Activated CD4-positive, alpha-beta T cell treated with anti-CD3 and anti-CD28 coated beads, Interleukin-2, amount 50 U/mL, for 24 hours (primary cell): ENCODE measurements at places on chromosomes 16 and 17.

DNA sequence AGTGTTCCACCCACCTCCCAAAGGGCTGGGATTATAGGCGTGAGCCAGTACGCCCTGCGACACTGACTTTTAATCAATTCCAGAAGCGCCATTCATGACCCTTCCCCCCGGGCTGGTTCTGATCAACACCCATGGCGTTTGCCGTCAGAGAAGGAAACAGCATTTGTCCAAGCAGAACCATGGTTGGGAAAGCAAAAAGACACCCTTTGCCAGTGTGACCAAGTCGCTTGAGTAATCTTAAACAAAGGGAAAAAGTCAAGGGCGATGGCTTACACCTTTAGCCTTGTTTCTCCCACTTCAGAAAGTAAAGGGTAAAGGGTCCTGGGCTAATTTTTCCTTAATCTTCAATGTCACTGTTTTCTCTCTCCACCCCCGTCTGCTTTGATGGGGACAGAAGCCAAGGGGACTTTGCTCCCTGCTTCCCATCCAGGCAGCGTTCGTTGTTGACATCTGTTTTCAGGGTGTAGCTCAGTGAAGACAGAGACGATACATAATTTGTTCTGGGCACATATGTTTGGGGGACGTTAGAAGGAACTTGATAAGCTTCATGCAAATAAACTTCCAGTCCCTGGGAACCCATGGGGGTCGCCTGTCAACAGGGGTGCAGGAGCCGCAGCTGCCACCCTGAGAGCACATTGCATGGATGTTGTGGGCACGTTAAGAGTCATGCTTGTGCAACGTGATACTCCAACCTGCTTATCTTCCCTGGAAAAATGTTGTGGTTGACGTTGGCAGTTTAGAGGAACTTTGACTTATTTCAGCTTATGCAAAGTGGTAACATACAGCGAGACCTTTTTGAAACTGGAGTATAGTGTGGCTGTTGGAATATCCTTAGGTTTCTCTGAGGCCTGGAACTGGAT, 50.6 kb upstream of the TANGO6 start:
- DNase-seq, result no peak

DNA sequence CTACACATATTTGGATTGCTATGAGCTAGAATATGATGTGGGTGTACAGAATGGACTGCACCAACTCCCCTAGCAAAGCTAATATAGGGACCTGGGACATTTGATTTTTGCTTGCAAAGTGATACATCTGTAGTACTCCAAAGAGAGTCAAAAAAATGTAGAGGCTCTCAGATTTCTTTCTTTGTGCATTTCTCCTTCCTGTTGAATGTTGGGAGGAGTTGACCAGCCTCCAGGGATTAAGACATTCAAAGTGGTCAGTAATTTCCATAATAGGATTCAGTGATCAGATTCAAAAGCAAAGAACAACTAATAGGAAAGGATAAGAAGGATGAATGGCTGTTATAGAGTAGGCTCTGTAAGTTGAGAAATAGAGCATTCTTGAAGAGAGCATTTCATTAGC, 934.9 kb downstream of the KCNJ2 start:
- DNase-seq, result no peak

DNA sequence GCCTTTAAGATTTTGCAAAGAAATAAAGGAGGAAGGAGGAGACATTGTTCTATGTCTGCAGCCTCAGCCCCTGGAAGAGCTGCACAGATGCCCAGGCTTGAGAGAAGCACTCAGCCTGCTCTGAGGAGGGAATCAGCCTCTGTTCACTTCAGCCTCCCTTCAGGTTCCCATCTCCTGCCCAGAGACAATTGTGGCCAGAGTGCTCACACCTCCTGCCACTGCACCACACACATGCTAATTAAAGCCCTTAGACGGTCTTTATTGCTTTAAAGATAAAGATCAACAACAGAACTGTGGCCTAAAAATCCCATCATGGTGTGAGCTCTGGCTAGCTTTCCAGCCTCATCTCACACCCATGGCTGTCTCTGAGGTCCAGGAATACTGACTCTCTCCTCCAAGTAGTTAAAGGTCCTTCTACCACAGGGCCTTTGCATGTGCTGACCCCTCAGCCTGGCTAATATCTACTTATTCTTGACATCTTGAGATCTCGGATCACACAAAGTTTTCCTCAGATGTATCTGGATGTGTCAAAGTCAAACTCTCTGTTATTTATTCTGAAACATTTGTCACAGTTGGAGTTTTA, 33.8 kb downstream of the CHD9NB start:
- DNase-seq, result no peak

DNA sequence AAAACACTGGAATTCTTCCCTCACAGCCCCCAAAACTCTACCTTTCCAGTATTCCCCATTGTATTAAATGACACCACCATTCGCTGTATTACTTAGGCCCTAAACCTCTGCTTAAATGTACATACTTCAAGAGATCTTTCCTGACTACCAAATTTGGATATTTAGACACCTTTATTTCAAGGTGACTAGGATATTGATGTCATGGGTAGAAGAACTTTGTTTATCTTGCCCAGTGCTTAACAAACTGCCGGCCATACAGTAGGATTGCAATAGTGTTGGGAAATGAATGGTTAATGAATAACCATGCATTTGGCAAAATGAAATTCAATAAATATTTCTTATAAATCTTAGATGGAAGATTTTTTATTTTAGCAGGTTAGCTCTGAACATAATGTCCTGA, 86.2 kb upstream of the CA10 start:
- DNase-seq, result no peak

DNA sequence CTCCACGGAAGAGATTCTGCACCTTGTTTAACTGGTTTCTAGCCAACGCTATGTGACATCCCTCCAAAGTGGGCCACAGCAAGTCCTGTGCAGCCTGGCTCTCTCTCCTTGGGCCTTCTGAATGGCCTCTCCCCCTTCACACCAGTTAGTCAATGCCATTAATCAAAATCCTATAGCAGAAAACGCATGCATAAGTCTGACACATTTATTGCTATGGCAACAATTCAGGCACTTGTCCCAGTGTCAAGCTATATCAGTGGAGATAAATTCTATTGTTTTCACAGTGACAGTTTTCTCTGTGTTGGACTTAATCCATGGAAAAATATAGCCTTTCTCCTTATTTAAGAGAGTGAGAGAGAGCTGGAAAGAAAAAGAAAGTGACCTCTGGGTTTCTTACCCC, 87.2 kb upstream of the TOX3 start:
- no peak for DNase-seq

- no peak for DNase-seq
These were observed 324.6 kb upstream of the CDH5 start for GRCh38 chr16:66041907-66042306.

DNA sequence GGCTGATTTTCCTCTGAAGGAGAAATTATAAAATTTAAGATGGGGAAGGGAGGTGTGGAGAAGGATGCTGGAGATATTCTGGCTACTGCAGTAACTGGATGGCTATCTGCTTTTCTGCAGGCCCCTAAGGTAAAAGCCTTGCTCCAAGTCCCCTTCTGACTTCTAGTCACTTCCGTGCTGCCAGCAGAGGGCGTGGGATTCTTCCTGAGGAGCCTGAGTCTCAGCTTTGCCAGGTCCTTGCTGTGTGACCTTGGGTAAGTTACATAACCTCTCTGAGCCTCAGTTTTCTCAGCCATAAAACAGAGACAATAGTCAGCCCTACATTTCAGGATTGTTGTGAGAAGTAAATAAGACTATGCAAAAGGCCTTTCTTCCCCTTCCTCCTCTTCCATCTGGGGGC, 24.3 kb upstream of the TMEM220 start:
- no peak for DNase-seq

- DNase-seq, result no peak
These were observed 45.0 kb upstream of the NOL11 start for GRCh38 chr17:67672592-67673335.

DNA sequence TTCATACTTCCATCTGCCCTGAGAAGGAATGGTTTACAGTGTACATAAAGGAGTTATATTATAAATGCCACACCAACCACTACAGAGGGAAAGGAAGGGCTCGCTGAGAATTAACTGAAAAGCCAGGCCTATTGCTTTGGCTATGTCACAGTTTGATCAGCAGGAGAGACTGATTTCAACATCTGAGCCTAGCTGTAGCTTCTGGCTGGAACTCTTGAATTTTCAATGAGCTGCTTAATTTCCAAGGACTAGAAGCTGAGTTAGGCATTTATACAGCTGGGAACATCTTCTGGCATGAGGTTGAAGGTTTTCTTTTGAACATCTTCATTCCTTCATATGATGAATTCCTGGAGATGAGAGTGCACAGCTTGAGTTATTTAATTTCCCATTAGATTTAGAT, 47.6 kb upstream of the GNAO1 start:
- DNase-seq, result no peak

GRCh38 chr17:50624321-50624934, 10.3 kb upstream of the ABCC3 start:
- no peak for DNase-seq

GRCh38 chr17:82103553-82104451, 5.8 kb upstream of the FASN start:
- DNase-seq, result no peak

DNA sequence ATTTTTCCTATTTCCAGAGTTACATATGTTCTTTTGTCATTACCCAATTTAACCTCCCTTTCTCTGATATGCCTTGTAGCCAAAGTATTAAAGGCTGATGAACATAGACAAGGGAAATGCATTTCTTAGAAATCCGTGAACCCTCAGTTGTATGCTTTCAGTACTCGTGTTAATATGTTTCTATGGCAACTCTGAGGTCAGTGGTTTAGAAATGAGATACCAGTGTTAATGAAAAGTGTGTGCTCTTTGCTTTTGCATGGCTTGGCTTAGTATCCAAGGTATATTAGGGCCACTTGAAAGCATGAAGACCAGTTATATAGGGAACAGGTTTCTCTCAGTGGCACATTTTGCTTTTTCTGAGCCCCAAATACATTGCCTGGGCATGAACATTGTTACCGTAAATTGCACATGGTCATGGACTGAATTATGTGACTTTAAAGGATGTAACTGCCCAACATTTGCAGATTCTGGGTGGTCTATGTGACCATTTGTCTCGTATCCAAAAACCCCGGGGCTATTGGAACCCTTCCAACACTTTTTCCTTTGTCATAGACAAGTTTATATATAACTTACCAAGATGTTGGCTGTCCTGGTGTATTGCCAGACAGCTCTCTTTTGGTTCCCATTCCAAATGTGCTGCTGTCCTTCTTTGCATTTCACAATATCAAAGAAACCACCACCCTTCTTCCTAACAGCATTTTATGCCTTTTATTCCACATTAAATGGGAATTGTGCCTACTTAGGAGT, 17.5 kb downstream of the ABHD15 start:
- no peak for DNase-seq

DNA sequence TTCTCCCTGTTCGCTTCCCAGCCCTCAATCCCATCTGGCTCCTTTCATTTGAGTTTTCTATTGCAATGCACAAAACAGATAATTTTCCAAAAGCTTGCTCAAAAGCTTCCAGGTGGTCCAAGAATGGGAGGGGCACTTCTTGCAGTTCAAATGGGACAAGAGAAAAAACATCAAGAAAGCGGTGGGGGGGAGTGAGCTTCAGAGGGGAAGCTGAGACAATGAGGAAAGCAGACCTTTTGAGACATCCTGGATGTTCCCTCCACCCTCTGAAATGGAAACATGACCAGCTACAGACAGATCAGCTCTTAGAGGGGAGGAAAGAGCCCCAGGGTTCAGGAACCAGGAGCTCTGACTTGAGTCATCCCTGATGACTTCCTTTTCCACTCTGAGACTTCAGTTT, 368.2 kb downstream of the SLC39A11 start:
- no peak for DNase-seq

- DNase-seq, result no peak
These were observed 18.6 kb downstream of the GRIN2C start for GRCh38 chr17:74840989-74841666.

GRCh38 chr16:88974916-88975215, 2.1 kb downstream of the CBFA2T3 start:
- no peak for DNase-seq

- no peak for DNase-seq
These were observed 22.9 kb downstream of the FAM20A start for GRCh38 chr17:68578236-68578635.

DNA sequence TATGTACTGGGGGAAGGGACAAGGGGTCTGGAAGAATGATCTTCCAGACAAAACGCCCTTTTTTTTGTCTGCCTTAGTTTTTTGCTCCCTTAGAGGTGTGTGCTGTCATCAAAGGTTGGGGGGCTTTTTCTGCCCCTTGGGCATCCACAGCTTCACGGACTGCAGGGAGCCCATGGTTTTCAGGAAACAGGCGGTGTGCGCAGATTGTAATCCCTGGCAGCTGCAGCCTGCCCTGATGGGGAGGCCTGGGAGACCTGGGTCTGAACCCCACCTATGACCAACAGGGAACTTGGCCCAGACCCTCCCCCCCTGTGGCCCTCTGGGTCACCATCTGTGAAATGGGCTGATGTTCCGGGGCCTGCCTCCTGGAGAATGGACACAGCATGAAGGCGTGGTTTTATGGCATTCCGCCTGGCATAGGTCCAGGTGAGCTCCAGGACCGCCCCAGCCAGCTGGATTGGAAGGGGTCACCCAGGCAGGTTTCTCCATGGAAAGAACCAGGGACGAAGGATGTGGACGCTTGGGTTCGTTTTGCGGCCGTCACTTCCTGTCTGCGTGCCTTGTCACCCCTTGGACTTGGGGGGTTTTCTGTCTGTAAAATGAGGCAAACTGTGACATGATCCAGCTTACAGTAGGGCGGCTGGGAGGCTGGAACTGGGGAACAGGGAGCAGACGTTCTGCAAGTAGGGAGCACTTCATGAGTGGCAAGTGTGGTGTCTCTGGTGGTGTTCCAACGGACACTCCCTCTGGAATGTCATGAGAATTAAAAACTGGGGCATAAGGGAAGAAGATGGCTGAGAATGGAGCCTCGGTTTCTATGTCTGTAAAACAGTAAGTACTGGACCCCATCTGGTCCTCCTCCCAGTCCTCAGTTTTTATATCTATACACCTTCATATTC, 1.5 kb downstream of the CPNE2 start:
- no peak for DNase-seq

- no peak for DNase-seq
These were observed 4.6 kb downstream of the ITGA2B start for GRCh38 chr17:44384823-44385286.

GRCh38 chr16:229731-230281, 557 bp upstream of the LUC7L start:
- DNase-seq, result no peak
